Stimulated activated CD4-positive, alpha-beta T cell treated with anti-CD3 and anti-CD28 coated beads, Interleukin-2, amount 100 ng/mL, for 4 hours (primary cell): ENCODE measurements at places on chromosomes 1 and 21.

- DNase-seq = no peak
These were observed 596 bp downstream of the TOR3A start for GRCh38 chr1:179082333-179082998.

- peak; percentile 4 for DNase-seq
These were observed 99.9 kb downstream of the XCL2 start for GRCh38 chr1:168443899-168444298.

DNA sequence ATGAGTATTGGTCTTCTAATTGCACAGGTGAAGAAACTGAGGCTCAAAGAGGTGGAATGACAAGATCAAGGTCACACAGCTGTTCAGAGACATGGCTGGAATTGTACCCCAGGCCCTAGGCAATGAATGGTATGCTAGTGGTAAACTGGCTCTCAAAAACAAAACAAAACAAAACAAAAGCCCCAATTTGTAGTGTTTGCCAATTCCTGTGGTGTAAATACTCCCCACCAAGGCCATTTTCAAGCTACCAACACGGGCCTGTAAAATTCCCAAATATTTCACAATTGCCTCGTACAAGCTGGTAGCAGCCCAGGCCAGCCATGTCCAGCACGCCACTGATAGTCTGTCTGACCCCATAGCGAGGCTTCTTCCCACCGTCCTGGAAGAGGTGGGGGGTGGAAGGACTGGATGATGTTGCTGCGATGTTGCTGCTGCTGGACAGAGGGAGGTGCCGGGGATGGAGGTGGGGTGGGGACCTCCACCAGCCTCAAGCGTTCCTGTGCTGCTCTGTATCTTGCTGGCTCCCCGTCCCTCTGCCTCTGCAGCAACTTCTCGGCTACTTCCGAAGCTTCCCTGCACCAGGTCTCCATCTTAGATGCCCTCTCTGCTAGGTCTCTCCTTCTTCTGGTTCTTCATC is 62.2 kb upstream of the RUNX3 start:
- no peak for DNase-seq

- no peak for DNase-seq
These were observed 25.5 kb downstream of the PCSK9 start for GRCh38 chr1:55064861-55065263.

DNA sequence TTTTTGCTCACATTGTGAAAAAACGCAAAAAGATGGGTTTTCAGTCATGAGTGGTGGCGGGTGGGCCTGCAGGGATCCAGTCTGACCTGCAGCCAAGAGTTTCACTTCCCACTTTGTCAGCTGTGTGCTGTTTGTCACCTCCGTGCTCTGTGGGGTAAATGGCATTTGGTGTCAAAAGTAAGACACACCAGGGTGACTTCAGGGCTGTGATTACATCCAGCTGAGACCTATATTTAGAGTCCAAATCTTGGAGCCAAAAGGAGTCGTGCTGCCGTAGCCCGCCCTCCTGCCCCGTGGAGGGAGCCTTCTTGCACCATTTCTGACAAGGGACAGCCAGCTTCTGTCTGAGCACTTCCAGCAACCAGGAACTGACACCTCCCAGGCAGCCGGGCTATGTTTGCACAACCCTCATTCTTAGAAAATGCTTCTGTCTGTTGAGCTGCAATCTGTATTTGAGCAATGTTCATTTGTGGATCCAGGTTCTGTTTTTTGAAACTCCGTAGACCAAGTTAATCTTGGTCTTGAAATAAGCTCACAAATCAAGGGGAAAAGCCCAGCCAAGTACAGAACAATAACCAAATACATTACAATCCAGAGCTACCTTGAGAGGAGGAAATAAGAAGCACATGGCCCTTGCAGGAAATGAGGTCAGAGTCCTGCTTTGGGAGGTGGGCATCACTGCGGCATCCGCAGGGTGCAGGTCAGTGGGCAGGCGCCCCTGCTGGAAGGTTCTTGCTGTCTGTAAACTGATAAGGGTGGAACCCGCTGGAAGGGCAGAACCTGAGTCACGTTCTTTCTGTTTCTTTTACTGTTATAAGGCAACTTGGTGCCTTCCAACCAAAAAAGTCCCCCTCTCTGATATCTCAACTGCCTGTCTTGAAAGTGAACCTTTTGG is 14.4 kb downstream of the ABCG1 start:
- peak; percentile 52 for DNase-seq

DNA sequence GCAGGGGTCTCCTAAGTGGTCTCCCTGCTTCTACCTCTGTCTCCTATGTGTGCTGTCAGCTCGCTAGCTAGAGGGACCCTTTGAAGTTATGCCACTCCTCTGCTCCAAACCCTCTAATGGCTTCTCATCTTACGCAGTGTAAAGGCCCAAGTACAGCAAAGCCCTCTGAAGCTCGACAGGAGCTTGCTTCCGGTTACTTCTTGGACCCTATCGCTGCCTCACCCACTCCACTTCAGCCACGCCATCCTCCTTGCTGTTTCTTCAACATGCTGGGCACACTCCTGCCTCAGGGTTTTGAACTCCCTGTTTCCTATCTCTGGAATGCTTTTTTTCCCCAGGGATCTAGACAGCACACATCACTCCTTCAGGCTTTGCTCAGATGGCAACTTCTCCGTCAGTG is 102.3 kb upstream of the F3 start:
- DNase-seq = no peak

DNA sequence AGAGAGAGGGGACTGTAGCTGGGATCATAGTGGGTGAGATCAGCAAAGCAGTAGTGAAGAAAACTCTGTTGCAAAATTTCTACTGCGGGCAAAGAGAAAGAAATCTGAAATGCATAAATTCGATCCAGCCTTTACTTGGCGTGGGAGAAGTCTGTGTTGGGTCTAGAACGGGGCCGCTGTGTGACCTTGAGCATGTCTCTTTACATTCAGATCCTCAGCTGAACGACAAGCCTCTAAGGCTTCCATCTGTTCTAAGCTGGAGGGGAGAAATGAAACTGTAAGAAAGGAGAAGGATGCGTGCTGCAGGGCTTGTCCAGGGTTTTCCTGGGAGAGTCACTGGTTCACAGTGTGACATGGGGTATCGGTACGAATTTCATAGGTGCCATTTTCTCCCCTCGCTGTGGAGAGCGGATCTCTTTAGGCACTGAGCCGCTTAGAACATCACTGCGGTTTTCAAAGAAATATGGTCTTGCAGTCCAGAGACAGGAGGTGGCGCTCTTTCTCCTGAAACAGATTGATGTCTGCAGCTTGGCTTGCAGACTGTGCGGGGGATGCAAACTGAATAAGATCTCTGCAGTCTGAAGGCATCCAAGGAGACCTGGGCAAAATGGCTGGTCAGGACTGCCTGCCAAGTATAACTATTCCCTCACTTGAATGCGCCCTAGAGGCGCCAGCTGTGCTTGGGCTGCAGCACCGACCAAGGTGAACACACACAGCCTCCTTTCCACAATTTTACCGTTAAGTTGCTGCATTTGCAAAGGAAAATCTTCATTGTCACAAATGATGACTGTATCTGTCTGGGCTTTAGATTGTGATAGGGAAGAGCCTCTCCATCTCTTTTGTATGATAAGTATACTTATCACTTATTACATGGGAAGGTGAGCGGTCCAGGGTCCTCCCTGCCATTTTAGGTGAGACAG is 104.1 kb downstream of the XCL2 start:
- peak; percentile 71 for DNase-seq

GRCh38 chr1:78833491-78833890 is 173.0 kb downstream of the ADGRL4 start:
- DNase-seq = no peak

DNA sequence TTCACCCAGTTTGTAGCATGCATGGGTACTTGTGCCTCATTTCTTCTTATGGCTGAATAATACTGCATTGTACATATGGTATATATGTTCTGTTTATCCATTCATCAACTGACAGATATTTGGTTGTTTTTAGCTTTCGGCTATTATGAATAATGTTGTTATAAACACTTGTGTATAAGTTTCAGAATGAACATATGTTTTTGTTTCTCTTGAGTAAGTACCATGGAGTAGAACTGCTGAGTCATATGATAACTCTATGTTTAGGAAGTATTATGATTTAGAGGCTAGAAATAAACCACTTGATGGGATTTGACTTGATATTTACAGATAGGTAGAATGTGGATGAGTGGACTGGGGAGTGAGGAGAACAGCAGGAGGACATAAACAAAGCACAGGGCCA is 48.6 kb downstream of the WNT2B start:
- DNase-seq = no peak

DNA sequence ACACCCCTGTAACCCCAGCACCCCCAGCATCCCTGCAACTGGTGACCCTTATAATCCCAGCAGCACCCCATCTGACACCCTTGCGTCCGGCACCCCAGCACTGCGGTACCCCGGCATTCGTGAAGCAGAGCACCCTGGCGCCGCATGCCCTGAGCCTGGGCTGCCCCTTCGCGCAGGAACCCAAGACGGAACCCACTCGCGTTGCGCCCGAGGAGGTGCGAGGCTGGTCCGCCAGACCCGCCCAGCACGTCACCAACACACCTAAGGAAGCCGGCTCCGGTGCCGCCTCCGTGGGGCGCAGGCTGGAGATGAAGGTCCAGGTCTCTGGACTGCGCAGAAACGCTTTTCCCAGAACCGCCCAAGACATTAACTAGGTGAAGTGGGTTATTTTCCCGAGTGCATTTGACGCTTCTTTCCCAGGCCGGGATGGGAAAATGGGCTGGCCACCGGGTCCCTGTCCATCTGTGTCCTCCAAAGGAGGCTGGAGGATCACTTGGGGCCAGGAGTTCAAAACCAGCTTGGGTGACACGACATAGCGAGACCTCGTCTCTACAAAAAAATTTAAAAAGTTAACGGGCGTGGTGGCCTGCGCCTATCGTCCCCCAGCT is 15.9 kb upstream of the RNF187 start:
- no peak for DNase-seq

DNA sequence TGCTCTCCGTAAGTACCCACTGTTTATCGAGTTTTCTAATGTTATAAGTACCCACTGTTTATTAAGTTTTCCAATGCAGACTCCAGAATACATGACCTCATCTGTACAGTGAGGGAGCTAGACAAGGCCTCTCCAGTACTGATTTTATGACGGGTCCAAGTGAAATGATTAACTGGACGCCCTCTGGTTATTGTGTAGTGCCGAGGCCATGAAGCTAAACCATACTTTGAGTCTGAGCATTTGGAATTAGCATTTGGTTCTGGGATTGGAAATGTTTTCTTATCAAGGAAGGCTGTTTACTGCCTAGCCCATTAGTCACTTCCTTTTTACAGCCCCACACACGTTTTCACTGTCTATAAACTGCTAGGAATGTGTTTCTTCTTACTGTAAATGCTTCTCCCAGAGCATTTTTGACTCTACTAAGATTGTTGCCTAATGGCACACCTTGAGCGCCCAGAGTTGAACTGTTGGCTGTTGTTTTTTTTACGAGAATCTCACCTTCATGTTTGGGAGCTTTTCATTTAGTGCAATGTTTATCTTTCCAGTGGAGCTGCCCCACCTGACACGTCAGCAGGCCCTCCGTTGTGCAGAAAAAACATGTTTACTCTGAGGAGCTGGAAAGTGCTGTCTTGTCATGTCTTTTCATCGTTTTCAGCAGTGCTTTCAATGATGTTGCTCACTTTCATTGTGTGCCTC is 26.9 kb downstream of the SPATA46 start:
- no peak for DNase-seq

DNA sequence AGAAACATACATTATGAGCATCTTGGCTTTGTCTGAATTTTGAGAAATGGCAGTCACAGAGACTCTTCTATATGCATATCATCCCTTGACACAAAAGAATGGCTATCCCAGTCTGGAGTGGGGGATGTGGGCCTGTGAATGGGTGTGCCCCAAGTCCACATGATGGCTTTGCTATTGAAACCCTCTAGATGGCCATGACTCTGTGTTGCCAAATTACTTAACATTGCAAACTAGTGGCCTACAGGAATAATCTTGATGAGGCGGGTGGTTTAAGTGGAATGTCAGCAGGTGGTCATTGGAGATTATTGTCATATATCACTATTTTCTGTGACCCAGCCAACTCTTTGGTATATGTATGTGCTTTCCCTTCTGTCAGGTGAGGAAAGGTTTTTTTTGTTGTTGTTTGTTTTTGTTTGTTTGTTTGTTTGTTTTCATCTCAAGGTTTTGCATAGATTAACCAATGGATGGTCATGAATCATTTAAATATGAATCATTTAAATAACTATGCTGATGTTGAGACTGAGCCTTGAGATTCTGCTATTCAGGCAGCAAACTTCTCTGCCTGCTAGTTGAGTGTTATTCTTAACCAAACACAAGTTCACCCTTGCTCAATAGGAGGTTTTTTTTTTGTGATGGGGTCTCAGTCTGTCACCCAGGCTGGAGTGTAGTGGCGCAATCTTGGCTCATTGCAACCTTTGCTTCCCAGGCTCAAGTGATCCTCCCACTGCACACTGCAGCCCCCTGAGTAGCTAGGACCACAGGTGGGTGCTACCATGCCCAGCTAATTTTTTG is 103.0 kb downstream of the NOS1AP start:
- DNase-seq = no peak

GRCh38 chr1:3943806-3944577 is 43.9 kb upstream of the C1orf174 start:
- no peak for DNase-seq

DNA sequence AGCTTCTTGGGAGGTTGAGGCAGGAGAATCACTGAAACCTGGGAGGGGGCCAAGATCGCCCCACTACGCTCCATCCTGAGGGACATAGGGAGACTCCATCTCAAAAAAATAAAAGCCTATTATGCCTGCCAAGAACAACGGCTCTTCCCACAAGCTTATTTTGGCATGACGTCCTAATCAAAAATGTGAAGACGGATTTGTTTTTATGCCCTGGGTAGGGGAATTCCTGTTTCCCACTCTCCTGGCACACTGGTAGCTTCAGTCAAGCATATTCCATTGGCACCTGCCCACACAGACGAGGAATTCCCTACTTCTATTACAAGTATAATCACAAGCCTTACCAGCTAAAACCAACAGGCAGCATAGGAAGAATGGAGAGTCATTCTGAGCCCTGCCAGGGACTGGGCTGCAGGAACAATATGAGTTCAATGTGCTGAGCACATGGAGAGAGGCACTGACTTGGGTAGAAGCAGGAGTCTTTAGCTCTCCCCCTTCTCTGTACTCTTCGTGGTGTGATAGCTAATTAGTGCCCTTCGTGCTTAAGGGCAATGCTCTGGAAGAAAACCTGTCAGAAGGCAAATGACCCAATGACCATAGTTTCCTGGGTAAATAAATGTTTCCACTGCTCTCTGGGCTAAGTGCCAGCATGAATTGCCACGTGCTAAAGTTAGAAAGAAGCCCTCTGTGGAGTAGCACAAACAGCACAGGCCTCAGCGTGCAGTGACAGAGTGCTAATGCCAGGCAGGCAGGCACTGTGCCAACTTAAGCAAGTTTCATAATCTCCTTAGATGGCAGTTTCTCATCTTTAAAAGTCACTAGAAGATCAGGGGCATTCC is 16.8 kb downstream of the TNFSF4 start:
- DNase-seq = no peak

DNA sequence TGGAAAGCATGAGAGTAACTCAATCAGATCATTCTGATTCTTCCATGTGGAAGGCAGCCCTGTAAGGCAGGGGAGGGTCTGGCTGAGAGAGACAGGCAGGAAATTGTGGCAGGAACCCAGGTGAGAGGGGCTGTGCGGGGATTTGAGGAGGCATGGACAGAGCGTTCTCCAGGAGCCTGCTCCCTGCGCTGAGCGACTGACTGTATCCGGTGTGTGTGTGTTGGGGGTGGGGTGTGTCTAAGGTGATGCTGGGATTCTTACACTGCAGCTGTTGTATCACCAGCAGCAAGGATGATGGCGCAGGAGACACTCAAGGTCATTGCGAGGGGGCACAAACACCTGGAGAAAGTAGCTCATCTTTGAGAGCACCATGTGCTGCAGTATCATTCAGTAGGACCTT is 128.5 kb downstream of the RHOU start:
- no peak for DNase-seq

- no peak for DNase-seq
These were observed 72.3 kb downstream of the EVA1C start for GRCh38 chr21:32484706-32485380.
